ENCODE measurements at places on chromosomes 4 and X.

- no peak for DNase-seq
Measured at GRCh38 chrX:119784747-119785446, 6.5 kb downstream of the RPL39 start.

DNA sequence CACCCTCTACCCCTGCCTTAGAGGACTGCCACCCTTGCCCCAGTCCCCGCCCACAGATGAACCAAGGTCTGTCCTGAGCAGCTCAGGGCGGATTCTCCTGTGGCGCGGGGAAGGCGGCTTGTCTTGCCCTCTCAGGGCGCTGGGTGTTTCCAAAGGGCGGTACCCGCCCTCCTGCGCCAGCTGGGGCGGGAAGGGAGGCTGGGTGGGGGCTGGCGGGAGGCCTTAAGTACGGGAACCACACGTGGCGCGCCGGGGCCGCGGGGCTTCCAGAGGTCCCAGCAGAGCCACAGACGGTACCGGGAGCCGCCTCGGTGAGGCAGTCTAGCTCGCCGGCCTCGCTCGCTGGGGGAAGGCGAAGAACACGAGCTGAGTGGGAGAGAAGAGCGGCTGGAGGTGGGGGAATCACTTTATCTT, 361.1 kb downstream of the MID1IP1 start:
- DNase-seq: no peak

- DNase-seq: no peak
Measured at GRCh38 chr4:11765849-11766453, 337.3 kb upstream of the HS3ST1 start.

DNA sequence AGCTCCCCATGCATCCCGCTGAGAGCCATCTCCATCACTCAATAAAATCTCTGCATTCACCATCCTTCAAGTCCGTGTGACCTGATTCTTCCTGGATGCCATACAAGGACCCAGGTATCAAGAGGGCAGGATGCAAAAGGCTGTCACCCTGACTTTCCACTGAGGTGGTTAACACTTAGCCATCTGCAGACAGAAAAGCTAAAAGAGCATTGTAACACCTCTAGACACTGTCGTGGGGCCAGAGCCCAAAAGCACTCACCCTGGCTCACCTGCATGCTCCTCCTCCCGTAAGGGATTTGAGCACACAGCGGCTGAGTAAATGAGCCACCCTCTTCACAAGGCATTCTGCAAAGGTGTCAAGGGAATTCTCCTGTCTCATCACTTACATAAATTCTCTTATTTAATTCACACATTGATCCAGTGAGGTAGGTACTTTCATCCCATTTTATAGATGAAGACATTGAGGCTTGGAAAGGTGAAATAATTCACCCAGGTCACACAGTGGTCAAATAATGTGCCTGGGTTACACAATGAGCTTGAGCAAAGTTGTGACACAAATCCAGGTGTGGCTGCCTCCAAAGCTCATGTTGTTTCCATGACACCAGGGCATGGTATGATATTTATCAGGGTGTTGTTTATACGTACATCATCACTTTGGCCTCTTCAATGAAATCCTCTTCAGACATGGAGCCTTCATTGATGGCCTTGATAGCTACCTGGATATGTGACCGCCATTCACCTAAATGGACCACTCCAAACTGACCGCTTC, 48.0 kb downstream of the TXK start:
- DNase-seq: no peak

GRCh38 chr4:140774510-140774909, 18.3 kb upstream of the TBC1D9 start:
- no peak for DNase-seq

DNA sequence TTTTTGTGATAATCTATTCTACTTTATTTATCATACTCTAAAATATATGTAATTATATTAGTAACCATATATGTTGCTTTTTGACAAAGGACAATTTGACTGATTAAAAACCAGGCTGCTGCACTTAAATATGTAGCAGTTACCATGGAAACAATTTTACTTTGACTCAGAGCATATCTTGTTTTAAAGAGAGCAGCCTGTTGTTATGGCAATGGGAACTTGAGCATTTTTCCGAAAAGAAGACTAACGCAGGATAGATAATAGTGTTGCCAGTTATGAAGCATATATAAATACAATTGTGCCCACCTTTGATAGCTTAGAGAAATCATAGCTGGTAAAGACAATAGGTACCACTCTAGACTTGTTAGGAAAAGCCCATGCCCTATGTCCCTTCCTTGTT, 283.0 kb downstream of the GASK1B start:
- no peak for DNase-seq

- no peak for DNase-seq
Measured at GRCh38 chrX:459611-460010, 72.9 kb upstream of the PPP2R3B start.

DNA sequence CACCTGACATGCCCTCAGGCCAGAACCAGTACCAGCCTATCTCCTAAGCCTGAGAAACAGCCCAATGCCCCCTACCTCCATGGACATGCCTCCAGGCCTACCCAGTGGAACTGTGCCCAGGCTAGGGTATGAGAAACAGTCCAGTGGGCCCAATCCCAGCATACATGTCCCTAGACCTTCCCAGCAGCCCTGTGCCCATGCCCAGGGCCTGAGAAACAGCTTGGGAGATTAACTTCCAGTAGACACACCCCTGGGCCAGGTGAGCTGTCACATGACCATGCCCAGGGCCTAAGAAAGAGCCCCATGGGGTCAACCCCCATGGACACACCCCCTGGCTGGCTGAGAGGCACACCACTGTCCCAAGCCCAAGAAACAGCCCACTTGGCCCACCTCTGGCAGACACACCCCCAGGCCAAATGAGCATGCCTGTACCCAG, 78.8 kb downstream of the CBR4 start:
- no peak for DNase-seq

- no peak for DNase-seq
Measured at GRCh38 chrX:10617186-10617998, 3.0 kb downstream of the MID1 start.

DNA sequence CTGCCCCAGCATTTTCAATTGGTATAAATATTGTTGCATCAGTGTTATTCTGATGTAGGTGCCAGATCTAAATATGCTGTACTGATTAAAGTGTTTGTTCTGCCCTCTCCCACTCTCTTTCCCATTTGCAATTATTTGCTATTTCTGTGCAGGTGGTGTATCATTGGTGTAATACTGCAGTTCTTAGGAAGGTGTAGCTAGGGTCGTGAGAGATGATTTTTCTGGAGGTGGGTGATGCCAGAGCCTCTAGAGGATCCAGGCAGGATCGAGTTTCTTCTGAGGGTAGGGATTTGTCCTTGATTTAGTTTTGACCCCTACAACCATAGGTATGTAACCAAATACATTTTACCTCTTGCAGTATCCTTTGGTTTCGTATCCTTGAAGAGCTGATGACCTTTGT, 1.9 kb downstream of the SMAD1 start:
- no peak for DNase-seq

- DNase-seq: no peak
Measured at GRCh38 chr4:82479562-82479961, 49.2 kb downstream of the ENOPH1 start.

DNA sequence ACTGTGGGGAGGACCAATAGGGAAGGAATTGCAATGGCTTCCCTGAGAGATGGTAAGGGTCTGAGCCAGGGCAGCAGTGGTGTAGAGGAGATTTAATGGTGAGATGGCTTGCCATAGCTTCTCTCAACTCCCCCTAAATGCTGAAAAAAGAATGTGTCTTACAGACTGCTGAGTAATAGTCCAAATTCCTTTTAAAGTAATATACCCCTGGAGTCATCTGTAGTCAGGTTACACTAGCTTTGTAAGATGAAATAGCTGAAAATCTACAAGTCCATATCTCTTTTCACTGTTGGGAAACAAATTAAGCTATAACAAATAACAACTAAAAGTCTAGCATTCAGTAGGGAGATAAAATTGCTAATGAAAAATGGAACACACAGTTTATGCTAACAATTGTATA, 33.5 kb downstream of the MAPK10 start:
- DNase-seq: no peak

GRCh38 chr4:84944947-84945346, 21.5 kb downstream of the WDFY3 start:
- no peak for DNase-seq

GRCh38 chr4:144799486-144799885, 153.5 kb downstream of the HHIP start:
- DNase-seq: no peak

- no peak for DNase-seq
Measured at GRCh38 chr4:38803833-38804653, 548 bp downstream of the TLR1 start.

DNA sequence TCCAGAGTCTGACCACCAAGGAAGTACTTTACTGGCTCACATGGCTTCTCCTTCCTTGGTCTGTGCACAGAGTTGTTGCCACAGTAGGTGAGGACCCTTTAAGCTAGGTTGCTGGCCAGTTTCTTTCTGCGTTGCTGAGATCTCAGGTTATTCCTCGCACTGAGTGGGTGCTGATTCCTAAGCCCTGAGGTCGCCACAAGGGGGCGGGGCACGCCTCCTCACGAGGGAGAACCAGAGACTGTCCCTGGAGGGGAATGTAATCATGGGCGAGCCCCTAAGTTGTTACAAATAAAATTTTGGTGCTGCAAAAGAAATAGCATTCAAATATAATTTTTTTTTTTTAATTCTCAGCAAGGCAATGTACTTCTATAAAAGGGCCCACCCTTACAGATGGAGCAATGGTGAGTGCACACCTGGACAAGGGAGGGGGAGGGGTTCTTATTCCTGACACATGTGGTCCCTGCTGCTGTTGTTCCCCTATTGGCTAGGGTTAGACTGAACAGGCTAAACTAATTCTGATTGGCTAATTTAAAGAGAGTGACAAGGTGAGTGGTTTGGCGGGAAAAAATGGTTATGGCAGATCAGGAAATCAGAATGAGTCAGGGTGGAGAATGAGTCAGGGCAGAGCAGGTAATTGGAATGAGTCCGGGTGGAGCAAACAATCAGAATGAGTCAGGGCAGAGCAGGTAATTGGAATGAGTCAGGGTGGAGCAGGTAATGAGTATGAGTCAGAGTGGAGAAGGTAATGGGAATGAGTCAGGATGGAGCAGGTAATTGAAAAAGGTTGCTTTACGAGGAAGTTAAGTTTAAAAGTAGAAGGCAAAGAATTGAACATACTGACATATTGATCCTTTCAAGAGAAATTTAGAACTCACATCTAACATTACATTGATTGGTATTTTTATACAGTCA, 107.5 kb downstream of the VSIG4 start:
- DNase-seq: no peak

DNA sequence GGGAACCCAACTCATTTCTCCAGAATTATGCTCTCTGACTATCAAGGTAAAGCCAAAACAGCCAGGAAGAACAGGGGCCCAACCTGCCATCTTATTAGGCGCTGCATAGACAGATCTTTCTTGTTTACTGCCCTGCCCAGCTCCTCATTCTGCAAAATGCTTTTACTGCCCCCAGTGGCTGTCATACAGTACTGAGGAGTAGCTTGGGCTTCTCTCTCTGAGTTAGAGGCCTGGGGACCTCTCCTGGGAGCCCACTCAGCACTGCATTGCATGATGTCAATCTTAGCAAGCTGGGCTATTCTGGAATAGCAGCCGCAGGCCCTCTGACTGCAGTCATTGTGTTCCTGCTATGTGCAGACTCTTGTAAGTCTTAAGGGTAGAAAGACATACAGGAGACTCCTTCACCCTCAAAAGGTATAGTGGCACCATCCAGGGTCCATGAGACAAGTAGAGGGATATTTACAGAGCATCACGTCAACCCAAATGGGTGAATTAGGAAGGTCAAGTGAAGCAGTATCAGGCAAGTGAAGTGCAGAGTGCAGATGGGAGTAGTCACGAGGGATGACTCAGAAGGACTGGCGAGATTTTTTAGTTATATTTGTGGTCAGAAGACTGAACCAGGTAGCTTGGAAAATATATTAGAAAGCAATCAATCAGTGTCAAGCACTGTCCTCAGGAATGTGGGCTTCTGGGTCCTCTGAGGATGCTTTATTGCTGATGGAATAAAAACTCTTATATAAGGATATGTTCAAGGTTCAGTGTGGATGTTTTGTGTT, 294.1 kb upstream of the SFRP2 start:
- DNase-seq: no peak

GRCh38 chr4:13633671-13634070, 6.1 kb upstream of the BOD1L1 start:
- no peak for DNase-seq

DNA sequence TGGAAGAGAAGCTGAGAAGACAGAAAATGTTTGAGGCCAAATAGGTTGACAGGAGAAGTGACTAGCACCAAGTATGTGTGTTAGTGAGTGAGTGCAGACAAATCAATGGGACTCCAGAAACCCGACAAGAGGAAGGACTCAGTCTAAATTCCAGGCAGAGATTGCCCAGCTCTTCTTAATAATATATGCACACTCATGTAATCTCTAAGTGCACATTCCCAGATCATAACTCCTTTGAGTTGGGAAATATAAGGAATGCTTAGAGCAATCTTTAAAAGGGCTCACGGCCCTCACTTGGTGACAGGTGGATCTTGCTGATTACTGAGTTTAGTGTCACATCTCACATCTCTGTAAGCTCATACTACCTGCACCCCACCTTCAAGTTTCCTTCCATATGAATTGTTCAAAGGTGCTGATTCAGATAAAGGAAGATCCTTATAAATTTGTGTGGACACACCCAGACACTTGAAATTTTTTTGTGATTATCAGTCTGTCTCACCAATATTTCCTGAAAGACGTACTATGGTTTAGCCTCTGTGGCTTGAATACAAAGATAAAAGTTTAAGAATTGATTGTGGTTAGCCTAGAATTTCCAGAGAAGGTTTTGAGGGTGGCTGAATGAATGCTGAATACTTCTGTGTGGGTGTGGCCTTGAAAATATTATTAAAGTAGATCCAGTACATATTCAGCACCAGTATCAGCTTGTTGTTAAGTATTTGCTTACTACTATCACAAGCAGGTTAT, 205.1 kb upstream of the UGT8 start:
- no peak for DNase-seq

DNA sequence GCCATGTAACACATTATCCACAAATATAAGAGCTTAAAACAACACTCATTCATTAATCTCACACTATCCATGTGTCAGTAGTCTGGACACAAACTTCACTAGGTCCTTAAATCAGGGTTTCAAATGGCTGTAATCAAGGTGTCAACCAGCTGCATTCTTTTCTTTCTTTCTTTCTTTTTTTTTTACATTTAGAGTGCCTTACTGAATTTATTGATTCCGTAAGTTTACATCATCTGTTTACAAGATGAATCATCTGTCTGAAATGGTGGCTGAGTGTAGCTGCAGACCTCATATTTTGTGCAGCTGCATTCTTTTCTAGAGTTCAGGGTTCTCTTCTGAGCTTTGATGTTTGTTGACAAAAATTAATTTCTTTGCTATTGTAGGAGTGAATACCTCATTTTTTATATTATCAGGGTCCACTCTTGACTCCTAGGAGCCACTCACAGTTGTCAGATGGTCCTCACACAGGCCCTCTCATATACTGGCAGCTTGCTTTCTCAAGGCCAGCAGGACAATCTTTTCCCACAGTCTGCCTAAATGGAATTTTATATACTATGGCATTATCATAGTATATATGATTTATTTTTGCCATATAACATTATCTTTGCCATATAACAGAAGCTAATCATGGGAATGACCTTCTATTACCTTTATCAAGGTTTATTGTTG, 37.8 kb downstream of the SPOCK3 start:
- DNase-seq: no peak

- DNase-seq: no peak
Measured at GRCh38 chr4:16001484-16001858, 38.5 kb upstream of the FGFBP2 start.

- DNase-seq: no peak
Measured at GRCh38 chr4:7414736-7415510, 19.8 kb downstream of the PSAPL1 start.

GRCh38 chrX:13412208-13412600, 92.4 kb upstream of the ATXN3L start:
- no peak for DNase-seq
